Activated CD4-positive, alpha-beta T cell treated with anti-CD3 and anti-CD28 coated beads, Interleukin-2, amount 50 U/mL, for 4 hours (primary cell): ENCODE measurements at places on chromosomes 16 and 17.

DNA sequence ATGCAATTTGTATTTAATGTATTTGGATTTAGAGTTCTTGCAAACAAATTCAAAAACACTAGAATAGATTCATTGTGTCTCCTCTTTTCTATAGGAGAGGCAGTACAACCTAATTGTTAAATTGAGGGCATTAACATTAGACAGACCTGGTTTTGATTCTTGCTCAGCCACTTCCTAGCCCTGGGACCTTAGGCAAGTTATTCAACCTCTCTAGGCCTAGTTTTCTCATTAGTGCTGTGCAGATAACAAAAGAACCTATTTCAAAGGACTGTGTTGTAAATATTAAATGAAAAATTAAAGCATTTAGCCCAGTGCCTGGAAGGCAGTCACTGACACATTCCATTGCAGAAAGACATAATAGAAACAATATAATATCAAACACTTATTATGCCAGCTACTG, 22.0 kb upstream of the TAOK1 start:
- no peak for DNase-seq

DNA sequence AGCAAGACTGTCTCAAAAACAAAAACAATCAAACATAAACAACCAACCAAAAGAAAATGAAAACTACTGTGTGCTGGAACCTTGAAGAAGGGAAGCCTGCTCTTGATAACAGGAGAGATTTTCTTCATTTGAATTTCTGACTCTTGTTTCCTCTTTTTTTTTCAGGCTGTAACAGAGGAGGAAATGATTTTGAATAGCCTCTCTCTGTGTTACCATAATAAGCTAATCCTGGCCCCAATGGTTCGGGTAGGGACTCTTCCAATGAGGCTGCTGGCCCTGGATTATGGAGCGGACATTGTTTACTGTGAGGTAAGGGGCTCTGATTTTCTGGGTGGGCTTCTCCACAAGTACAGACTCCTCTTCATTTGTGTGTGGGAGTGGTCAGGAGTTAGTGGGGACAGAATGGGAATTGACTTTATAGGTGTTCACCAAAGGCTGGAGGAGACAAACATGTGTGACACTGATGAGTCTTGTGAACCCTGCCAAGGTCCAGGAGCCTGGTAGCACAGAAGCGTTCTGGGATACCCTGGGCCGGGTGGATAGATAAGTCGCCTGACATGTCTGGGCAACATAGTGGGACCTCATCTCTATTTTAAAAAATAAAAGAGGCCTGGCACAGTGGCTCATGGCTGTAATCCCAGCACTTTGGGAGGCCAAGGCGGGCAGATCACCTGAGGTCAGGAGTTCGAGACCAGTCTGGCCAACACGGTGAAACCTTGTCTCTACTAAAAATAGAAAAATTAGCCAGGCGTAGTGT, 14.9 kb downstream of the DUS2 start:
- no peak for DNase-seq

DNA sequence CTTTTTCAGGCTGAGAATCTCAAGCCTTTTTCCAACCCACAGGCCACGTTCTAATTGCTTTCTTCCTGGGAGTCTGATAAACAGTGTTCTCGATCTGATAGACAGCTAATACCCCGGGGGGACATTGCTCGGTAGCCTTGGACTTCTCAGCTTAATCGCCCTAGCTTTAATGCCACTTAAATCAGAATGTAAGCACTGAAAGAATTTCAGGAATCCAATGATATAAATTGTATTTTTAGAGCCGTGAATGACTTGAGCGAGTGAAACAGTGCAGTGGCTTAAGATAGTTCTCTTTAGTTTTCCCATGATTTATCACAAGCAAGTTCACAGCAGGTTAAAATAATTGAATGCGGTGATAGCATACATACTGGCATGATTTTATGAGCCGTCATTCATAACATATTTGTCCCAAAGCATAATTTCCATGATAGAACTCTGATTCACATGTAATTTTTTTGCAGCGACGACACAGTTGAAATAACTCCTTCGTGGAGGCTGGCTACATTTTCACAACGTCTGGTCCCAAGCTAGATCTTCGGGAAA, 116.1 kb upstream of the MYOCD start:
- DNase-seq: no peak

DNA sequence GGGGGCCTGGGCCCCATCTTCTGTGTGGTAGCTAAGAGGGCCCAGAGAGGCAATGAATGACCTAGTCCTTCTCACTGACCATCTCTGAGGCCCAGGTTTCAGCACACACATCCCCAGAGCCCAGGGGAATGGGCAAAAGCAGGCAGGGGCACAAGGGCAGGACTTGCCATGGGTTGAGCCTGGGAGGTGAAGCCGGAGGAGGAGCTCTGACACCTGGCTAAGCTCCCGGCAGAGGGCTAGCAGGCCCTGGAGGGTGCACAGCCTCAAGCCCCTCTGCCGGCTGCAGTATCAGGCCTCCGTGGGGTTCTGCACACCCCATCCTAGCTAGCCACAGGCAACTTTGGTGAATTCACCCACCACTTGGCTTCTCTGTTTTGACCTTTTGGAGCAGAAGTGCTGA, 5.3 kb downstream of the SRCIN1 start:
- no peak for DNase-seq

DNA sequence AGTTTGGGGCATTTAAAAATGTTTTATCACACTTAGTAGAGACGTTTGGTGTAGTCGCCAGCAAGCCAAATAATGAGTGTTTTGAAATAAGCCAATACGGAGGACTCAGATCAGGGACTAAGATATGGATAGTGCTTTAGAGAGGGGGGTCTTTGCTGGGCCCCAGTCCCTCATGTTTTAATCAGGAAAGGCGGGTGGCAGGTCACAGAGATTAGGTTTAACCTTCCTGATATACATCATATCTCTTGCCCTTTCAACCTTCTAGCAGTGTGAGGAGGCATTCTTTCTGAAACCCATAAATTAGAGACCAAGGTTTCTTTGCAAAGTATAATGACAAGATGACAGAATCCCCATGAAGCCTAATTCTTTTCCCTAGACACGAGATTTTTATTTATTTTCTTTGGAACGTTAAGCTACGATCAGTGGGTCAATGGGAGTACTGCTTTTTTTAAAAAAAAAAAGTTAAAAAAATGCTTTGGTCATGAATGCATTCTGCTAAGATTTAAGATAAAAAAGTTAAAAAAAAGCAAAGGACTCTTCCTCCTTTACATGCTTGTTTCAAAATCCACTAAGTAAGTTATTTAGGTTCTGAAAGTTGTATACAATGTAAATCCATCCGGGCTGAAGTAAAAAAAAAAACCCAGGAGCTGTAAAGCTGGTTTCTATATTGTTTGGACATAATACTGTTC, 572.1 kb upstream of the SALL1 start:
- DNase-seq: no peak

- no peak for DNase-seq
Observed at GRCh38 chr17:2157675-2158395, 102.9 kb downstream of the HIC1 start.

DNA sequence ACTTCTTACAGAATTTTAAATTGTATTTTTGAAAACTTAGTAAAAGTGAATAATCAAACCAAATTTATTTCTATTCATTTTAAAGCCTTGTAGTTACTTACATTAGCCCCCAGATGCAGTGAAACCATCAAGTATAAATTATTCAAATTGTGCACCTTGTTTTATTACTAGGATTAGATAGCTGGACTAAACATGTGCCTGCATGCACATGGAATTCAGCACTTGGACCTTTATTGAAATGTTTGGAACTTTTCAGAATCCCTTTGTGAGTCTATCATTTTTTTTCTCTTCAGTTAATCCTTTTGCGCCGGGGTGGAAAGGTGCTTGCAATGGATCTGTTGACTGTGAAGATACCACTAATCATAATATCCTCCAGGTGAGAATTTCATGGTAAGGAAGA, 4.7 kb downstream of the ZPBP2 start:
- DNase-seq: no peak

DNA sequence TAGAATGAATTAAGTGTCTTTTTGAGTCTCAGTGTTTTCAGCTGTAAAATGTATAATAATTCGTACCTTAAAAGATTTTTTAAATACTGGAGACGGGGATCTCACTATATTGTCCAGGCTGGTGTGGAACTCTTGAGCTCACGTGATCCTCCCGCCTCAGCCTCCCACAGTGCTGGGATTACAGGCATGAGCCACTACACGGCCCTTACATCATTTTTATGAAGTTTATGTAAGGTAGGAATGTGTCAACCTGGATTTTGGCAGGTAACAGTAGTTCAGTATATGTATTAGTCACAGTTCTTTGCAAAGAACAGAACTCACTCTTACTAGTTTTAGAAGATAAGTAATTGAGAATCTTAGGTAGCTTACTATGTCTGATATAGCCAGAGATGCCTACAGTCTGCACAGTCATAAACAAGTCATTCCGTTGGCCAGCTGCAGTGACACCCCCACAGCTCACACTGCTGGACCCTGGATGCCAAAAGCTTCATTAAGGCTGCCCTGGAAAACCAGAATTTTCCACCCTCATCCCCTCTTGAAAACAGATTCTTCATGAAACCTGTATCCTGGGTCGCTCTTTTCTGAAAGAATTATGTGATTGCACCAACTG, 583 bp upstream of the COX6A2 start:
- DNase-seq: no peak

- DNase-seq: no peak
Observed at GRCh38 chr17:42809250-42809649, 10.6 kb downstream of the CNTD1 start.
